ENCODE measurements at places on chromosomes 6 and 20.

- DNase-seq, result no peak
Observed at GRCh38 chr20:41178495-41178894, 41.2 kb downstream of the PLCG1 start.

- DNase-seq, result no peak
Observed at GRCh38 chr6:5595184-5595583, 333.9 kb downstream of the FARS2 start.

DNA sequence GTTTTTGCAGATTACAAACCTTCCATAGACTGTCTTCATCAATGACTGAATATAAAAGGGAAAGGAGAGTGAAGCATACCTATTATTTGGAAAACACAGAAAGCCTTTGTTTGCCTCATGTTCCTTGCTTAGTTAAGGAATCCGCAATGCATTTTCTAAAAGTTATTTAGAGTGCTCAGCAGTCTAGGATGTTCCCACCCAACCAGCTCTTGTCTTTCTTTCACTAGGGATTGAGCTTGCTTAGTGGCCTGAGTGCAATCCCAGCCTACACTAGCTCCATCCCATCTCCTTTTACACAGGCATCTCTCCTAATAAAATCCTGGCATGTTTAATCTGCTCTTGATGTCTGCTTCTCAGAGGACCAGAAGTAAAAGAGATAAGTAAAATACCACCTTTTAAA, 850.5 kb upstream of the GJE1 start:
- DNase-seq, result no peak

DNA sequence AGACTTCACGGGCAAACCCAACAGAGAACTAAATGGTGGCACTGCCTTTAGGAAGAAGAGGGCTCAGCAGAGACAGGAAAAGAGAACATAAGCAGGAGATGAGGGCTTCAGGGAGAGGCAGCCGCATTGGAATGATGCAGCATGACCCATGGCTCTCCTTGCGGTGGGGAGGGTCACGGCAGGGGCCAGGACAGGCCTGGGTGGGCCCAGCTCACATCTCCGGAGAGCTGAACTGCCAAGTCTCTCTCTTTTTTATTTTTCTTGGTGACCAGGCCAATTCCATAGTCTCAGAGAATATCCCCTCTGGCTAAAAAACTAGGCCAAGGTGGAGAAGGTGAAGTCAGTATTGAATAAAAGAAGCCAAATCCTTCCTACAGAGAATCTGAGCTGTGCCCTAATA, 77.5 kb upstream of the TRAF3IP2 start:
- no peak for DNase-seq

DNA sequence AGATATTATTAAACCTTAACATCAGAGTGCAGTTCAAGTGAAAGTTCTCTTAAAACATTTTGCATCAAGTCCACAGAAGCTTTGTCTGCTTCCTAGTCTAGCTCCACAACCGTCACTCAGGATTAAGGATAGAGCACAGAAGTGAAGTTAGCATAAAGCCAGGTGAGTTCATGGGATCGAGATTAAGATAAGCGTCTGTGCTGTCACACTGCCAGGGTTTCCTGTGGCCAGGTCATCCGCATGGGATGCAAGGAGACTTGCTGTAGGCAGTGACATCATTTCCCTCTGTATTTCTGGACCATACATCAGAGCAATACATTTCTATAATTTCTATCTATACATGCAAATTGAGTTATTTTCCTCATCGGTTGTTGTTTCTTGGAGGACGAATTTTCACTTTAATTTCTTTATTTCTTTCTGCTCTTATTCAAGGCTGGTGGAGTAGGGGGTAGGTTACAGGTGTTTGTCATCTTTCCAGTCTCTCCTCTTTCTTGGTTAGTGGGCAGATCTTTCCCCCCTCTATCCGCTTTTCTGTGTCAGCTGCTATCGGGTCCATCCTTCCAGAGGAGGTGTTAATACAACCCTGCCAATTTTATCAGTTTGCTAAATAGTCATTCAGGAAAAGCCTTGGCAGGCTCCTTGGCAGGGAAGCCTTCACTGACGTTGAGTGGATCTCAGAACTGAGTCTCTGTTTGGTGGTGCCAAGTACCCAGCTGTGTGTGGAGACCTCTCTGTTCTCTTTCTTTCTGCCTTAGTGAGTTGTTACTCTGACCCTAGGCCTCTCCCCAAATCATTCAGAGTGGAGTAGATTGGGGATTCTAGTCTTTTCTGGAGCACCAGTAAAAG, 307.6 kb upstream of the MAP3K7 start:
- no peak for DNase-seq

- no peak for DNase-seq
Observed at GRCh38 chr20:25271486-25272222, 23.8 kb downstream of the PYGB start.

- DNase-seq, result no peak
Observed at GRCh38 chr6:107110200-107110599, 5.1 kb downstream of the BEND3 start.

DNA sequence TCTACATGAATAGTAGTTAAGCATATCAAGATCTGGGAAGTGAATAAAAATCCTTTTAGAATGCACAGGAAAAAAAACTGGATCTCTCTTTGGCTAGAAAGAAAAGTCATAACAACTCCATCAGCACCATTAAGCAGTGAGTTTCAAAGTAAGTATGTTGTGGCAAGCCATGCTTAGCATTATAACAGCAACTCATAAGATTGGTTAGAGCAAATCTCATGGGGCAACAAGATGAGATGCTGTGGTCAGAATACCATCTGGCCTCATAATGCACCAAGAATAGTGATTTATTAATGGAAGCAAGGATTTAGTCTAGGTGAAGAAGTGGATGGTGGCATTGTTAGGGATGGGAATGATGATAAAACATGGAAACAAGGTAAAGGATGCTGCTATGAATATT, 159.4 kb downstream of the PHF3 start:
- DNase-seq, result no peak

GRCh38 chr6:166476061-166476591, 93.4 kb upstream of the MPC1 start:
- no peak for DNase-seq

- DNase-seq, result no peak
Observed at GRCh38 chr6:12704946-12705345, 11.6 kb upstream of the PHACTR1 start.

DNA sequence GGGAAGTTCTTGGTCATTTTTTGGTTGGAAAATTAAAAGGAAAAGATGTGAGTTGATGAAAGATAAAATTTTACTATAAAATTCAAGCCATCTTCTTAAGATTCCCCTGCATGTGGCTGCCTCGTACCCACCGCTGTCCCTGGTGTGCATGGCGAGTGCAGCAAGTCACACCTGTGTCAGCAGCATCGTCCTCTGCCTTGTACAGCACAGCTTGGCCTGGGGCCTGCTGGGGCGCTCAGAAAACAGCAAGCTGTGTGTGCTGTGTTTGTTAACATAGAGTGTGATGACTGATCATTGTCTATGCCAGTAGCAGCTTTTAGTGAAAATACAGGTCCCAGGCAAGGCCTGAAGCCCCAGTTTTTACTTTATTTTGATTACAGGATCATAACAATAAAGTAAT, 56.7 kb downstream of the FAM120B start:
- no peak for DNase-seq

DNA sequence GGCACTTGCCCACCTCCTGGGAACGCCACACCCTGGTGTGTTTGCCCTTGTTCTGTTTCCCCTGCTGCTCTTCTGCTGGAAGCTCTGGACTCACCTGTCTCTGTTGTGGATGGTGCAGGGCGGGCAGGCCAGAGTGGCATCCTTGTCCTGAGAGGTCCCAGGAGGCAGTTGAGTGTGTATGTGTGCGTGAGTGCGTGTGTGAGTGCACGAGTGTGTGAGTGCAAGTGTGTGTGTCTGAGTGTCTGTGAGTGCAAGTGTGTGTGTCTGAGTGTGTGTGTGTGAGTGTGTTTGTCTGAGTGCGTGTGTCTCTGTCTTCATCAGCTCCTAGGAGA, 12.2 kb downstream of the IGF2R start:
- DNase-seq, result no peak

GRCh38 chr6:74867291-74867690, 338.6 kb downstream of the COL12A1 start:
- DNase-seq, result no peak

- DNase-seq, result no peak
Observed at GRCh38 chr20:34743039-34743438, 38.9 kb downstream of the TP53INP2 start.

GRCh38 chr6:144351379-144352127, 66.4 kb downstream of the UTRN start:
- DNase-seq, result no peak

DNA sequence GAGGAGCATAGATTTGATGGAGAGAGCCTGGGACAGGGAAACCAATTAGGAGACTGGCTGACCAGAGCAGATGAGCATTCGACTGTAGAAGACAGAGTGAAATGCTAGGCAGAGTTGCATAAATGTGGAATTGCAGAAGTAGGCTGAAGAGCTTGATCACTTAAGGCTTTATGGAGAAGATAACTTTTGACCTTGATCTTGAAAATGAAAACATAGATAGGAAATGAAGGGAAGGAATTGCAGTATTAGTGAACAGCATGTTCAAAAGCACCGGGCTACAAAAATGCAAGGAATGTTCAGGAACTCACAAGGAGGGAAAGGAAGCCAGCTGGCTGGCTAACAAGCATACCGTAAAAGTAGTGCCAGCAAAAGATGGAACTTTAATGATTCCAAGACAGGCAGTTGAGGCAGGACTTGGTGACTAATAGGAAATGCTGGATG, 20.5 kb upstream of the LTV1 start:
- no peak for DNase-seq

DNA sequence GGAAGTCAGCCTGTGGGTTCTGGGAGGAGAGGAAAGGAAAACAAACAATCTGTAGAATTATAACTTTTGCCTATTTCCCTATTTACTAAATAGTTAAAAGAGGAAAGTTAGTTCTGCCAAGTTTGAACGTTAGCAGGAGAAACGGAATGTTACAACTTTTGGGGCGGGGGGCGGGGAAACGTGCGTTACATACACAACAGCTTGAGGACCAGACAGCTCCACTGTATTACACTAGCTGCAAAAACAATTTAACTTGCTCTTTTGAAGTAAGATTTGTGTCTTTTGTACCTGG, 498 bp upstream of the PRDM1 start:
- DNase-seq, result no peak

DNA sequence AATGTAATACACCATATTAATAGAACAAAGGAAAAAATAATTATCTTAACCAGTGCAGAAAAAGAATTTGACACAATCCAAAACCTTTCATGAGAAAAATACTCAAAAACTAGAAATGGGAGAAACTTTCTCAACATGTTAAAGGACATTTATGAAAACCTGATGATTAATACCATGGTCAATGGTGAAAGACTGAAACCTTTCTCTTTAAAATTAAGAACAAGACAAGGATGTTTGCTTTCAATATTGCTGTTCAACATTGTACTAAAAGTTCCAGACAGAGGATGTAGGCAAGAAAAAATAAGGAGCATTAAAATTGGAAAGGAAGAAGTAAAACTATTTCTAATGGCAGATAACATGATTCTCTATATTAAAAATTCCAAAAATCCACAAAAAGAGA, 981.3 kb upstream of the FLRT3 start:
- no peak for DNase-seq

DNA sequence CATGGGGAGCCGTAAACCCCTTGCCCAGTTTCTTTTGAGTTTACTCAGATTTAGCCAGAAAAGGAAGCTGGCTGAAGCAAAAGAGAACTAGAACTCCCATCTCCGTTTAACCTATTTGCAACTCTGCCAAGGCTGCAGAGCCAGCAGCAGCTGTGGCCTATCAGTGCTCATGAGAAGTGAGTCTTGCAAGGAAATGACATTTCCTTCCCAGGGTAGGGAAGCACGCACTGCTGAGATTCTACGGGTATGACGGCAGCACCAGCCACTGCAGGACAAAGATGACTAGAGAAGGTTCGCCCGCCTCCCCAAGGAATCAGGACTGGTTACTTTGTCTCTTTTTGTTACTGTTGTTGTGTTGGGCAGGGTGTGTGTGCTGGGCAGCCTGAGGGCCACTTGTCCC, 47.6 kb downstream of the PPP1R3G start:
- DNase-seq, result no peak

- DNase-seq, result no peak
Observed at GRCh38 chr6:25166955-25167748, 112.0 kb upstream of the CARMIL1 start.

DNA sequence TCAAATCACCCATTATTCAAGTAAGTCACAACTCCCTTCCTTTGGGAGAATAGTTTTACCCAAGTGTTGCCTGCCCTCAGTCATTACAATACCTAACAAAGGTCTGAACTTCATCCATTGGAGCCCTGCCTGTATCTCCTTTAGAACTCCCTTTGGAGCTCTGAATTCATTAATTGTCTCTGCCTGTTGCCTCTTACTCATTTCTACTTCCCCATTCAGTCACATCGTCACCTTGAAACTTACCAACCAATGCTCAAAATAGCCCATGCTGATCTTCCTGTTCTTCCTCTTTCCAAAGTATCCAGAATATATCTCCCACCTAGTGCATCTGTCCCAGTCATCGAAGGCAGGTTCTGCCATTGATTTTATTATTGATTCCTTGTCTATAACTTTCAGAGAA, 120.7 kb upstream of the ADGRF1 start:
- DNase-seq, result no peak

- no peak for DNase-seq
Observed at GRCh38 chr20:36113566-36114250, 40.8 kb upstream of the EPB41L1 start.

GRCh38 chr6:57315111-57315510, 2.3 kb upstream of the PRIM2 start:
- no peak for DNase-seq

GRCh38 chr20:46222521-46223007, 85.7 kb downstream of the CDH22 start:
- no peak for DNase-seq

DNA sequence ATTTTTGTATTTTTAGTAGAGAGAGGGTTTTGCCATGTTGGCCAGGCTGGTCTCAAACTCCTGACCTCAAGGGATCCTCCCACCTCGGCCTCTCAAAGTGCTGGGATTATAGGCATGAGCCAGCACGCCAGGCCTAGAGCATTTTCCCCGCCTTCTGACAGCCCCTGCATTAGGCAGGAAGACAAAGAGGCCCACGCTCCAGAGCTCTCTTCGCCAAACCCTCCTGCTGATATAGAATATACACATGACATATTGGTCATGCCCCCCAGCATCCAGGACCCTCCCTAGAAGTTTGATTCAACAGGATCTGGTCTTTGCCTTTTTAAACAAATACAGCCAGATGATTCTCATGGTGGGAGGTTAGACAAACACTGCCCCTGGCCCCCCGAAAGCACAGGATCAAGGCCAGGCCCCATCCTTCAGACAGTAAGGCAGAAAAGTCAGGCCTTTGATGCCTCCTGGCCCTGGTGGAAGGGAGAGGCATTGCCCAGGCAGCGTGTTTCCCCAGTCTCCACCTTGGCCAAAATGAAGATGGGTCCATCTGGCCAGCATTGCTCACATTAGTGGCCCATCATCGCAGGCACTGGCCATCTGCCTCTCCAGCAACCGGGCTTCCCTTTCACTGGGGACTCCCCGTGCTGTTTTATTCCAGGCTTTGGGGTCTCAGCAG, 4.4 kb downstream of the SULF2 start:
- no peak for DNase-seq

All from activated naive CD8-positive, alpha-beta T cell treated with anti-CD3 and anti-CD28 coated beads, Interleukin-2, amount 50 U/mL, for 16 hours (primary cell).